ENCODE measurements at places on chromosomes 2 and 18. TPM values are rescaled to one million over a fixed set of nuclear protein-coding genes. Genes with fewer than 3 reads are reported as not detected.

GRCh38 chr2:195595825-195596224 is 61.2 kb upstream of the SLC39A10 start:
- no peak for DNase-seq

DNA sequence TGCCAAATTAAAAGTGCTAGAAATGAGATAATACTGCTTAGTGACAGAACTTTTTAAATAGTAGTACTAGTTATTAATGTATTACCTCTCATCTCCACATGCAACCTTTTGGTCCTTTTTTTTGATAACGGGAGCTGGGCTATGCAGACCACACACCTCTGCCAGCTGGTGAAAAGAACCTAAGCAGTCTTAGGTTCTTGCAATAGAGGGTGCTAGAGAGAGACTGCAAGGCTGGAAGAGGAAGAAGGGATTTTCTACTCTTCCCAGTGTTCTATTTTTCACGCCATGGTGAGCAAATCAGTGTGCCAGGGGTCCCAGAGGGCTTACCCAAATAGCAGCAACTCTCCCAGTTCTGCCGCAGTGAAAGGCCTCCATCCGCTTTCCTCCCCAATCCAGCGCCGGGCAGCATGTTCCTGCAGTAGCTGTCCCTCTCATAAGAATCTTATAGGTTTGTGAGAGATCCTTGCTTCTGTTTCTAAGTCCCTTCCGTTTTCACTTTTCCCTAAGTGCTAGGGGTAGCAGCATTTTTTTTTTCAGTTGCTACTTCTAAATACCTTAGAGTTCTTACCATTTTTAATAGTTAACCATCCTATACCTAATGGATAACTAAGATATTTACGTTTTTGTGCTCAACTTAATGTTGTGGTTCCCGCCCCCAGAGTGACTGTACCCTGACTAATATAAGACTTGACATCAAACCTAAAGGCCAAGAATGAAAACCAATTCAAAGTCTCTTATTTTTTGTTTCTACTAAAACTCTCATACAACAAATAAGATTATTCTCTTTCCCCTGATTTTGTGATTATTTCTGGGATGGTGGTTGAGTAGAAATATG is 69.4 kb upstream of the UBE2E3 start:
- no peak for DNase-seq

The KCNG3 gene
- 1.2 TPM for total RNA-seq

DNA sequence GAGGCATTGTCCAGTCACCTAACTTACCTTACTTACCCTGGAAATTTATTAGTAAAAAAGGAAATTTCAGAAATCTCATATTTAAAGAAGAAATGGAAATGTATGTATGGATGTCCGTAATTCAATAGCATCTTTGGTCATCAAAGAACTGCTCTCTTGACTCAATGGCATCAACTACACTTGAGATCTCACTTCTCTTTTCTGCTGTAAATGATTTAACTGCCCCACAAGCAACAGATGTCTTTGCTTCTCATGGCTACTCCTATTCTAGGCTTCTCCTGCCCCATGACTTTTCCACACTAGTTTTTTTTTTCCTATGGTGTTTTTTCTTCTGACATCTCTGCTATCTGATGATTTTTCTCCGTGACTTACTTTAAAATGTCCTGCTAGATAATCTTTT is 34.0 kb upstream of the ERMN start:
- DNase-seq = no peak

DNA sequence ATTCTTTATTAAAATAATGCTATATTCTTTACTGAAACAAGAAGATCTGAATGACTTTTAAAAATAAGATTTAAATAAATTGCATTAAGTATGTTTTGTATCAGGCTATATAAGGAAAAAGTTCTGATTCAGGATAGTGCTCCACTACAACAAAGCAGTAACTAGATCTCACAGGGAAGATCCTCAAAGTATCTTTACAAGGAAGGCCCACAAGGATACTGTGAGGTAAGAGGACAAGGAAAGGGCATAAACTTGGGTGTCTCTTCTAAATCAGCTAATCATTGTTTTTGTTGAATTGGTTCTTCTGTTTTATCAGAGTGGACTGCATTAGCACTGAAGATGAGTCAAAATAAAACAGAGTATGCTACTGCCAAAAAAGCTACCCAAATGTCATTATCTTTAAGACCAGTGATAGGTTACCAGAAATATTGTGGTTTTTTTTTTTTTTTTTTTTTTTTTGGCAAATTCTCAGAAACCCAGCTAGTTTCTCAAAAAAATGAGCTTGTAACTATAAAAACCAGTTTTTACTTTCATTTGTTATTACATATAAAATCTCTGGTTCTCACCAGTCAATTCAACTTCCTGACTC is 160.9 kb downstream of the BAZ2B start:
- DNase-seq = no peak

DNA sequence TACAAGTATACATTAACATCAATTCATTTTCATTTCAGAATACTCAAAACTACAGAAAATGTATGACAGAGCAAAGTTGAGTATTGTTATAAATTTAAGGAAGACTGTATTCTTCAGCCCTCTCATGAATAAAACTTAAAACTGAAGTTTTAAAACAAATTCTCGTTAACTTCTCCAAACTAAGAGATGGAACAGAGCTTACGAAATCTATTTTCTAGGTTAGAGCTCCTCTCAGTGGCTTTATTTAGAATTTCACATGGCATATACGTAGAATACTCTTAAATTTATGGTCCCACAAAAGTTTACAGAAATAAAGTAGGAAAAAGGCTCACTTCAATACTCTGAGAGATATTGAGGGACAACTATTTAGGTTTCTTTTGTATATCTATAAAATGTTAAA is 612.1 kb downstream of the KCNJ3 start:
- DNase-seq = no peak

DNA sequence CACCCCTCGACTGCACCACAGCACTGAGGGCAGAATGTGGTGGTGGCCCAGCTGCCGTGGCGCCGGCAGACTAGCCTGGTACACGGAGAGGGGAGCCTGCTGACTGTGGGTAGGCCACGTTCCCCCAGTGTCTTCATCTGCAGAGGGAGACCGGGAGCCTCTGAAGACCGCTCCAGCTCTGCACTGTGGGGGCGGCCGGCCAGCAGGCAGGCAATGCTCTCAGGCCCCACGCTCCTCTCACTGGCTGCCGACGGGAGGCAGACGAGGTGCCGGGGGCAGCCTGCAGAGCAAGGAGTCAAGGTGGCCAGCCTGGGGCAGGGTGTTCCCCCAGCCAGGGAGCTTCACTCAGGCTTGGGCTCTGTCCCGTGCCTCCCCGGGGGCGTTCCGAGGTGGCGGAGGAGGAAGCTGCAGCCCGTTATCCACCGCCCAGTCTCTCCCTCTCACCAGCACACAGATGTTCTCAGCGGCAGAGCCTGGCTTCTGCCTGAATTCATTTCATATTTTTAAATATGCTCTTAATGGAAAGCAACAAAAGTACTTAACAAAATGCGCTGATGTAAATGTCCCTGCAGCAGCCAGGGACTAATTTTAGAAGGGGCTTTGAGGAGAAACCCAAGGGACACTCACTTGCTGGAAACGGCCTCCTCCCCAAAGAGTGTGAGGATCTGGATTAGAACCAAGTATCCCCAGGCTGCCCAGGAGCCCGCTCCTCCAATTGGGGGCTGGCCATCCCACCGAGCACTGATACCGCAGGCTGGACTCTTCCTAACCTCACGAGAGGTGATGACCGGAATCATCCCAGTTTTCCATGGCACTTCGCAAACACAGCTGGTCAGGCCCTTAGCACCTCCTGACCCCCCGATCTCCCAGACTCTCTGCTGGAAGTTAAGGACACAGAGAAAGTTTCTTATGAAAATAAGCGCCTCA is 87.8 kb downstream of the HDAC4 start:
- no peak for DNase-seq

DNA sequence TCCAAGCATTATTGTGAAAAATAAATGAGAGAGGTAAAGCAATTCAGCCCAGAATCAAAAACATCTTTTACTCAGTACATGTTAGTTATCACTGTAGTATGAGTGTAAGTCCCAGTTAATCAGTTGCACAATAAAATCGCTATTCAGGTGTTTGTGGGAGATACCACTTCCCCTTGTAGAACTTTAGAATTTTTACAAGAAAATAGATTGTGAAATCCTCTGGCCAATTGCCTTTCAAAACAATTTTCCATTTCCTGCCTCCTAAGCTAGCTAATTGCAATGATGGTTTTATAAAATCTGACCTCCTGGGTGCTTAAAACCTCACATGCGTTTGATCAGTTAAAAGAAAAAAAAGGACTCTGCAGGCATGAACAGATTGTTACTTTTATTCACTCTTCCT is 332.5 kb downstream of the PID1 start:
- no peak for DNase-seq

DNA sequence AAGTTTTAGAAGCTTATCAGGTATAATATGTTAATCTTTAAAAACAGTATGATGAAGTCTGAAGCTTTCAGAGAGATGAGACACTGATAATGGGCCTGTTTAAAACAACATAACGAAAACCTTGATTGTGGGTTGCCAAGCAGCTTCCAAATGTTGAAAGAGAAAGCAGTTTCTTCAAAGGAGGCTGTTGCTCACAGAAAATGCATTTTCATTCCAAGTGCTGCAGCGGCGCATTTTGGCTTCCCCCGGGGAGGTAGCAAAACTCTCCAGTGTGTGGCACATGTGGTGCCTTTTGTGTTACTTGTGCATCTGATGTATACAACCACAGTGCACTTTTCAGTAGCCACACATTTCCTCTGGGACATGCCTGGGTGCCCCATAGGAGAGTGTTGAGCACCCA is 66.1 kb downstream of the TMEFF2 start:
- DNase-seq = no peak

Data from frontal cortex (tissue), 4 donors.